ENCODE measurements at places on chromosomes 5 and 9.

DNA sequence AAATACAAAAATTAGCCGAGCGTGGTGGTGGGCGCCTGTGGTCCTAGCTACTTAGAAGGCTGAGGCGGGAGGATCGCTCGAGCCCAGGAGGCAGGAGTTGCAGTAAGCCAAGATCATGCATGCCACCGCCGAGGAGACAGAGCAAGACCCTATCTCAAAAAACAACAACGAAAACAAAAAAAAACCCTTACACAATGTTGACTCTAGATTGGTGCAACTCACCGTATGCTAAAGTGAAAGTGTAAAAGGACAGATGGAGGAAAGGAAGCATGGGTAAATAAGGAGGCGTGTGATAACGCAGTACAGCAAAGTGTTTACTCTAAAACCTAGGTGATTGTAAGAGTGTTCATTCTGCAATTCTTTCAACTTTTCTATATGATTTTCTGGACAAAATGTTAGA lies 15.9 kb upstream of the RUFY1 start:
- ATAC-seq, result peak; percentile 24

GRCh38 chr9:121783111-121783510 lies 131.7 kb downstream of the DAB2IP start:
- ATAC-seq, result no peak

DNA sequence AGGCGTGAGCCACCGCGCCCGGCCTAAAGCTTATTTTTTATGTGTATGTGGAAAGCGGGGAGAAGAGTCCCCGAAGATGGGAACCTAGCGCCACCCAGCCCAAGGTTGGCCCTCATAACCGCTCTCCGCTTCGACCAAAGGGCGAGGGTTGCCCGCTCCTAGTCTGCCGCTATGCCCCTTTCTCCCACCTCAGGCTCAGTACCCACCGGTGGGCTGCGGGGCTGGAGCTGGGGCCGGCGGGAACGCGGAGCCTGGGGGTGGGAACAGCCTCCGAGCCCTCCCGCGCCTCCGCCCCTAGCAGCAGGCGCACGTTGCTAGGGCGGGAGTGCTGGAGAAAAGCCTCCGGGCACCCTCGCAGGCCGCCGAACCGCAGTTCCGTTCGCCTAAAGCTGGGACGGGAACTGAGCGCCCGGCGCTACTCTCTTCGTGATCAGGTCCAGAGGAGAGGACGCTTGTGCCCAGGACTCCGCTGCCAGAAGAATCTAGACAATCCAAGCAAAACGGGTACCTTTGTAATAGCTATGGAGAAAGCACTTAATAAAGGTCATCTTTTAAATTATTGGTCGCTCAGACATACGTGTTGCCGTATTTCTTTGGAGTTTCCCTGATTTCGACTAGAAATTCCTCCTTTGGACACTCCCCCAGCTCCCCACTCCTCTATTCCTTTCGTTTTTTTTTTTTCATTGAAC lies at the start of gene WDR31:
Gene WDR31 (minus strand): TSS at position 265 of the 689 bp plus-strand sequence. CDS start 8,253 bp downstream, outside the sequence.
- ATAC-seq, result peak; percentile 98

DNA sequence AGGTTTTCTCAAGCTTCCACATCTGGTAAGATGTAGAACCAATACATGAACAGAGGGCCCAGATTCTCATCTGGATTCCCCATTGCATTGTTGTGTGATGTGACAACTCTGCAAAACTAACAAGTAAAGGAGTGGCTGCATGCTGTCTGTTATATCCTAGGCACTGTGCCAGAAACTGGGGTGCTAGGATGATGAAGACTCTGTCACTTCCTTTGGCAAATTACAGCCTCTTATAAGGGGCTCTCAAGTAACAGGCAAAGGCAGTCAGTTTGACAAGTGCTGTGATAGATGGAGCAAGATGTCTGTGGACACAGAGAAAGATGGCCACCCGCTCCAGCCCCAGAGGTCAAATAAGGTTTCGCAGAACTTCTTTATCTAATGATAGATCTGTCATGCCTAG lies 115.7 kb downstream of the PAPPA start:
- ATAC-seq, result no peak

DNA sequence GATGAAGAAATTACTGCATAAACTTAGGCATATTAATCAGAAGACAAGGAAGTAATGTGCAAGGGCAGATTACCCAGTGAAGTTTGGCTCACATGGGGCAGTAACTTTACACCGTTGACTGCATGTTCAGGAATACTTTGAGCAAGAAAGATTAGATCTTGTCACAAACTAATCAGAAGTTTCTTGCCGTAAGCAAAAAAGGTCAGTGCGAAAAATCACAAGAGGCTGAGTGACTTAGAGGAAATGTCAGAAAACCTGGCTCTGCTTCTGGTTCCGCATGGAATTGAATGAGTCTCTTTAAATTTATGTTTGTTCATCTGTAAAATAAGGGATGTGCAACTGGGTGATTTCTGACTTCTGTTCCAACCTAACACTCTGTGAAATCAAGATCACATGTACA lies 64.4 kb downstream of the PARP8 start:
- ATAC-seq, result no peak

DNA sequence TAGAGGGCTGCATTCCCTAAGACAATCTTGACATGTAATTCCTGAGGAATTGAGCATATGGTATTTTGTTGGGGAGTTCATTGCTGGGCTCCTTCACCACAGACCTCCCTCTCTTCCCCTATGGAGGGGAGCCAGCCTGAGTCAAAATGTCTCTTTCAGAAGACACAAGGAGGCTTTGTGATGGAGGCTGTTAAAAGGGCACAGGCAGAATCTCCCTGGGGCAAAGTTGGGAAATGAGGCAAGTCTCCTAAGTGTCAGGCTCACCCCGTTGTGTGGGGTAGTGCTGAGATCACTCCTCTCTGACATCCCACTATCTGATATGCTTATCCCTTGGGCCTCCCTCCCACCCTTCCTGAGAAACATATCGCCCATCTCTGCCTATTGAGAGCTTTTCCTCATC lies 30.6 kb downstream of the GFRA3 start:
- ATAC-seq, result no peak

DNA sequence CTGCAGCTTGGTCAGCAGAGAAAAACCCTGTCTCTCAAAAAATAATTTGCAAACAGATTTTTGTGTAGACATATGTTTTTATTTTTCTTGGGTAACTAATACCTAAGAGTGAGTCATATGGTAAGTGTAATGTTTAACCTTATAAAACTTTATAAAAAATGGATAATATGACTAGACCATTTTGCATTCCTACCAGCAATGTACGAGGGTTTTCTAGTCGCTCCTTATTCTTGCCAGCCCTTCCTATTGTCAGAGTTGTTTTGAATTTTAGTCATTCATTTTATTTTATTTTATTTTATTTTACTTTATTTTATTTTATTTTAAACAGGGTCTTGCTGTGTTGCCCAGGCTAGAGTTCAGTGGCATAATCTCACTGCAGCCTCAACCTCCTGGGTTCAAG lies 37.8 kb downstream of the RABGAP1 start:
- no peak for ATAC-seq

DNA sequence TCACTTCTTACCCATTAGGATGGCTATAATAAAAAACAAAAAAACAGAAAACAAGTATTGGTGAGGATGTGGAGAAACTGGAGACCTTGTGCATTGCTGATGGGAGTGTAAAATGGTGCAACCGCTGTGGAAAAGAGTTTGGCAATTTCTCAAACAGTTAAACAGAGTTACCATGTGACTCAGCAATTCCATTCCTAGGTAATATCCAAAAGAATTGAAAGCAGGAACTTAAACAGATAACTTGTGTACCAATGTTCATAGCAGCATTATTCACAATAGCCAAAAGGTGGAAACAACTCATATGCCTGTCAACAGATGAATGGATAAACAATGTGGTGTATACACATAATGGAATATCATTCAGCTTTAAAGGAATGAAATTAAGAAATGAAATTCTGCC lies 28.9 kb downstream of the DCP2 start:
- no peak for ATAC-seq

- ATAC-seq, result no peak
These were observed 36.8 kb downstream of the UGT3A2 start for GRCh38 chr5:36029914-36030313.

GRCh38 chr9:127303830-127304229 lies 39.3 kb downstream of the GARNL3 start:
- ATAC-seq, result no peak

DNA sequence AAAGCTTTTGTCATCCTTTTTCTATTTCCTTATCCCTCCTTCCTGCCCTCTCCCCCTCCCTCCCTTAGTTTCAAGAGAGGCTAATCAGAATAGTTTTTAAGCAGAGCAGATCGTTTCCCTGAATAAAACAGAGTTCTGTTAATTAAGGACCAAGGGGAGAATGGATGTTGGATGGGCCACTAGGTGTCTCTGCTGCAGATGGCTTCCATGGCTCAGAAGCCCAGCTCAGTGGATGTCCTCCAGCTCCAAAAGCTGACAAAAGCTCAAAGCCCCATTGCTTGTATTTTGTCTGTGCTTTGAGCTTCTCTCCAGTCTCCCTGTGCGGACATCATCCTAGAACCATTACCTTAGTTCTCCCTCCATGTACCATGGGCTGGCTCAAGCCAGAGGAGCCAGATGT lies 21.0 kb upstream of the NPR3 start:
- no peak for ATAC-seq

DNA sequence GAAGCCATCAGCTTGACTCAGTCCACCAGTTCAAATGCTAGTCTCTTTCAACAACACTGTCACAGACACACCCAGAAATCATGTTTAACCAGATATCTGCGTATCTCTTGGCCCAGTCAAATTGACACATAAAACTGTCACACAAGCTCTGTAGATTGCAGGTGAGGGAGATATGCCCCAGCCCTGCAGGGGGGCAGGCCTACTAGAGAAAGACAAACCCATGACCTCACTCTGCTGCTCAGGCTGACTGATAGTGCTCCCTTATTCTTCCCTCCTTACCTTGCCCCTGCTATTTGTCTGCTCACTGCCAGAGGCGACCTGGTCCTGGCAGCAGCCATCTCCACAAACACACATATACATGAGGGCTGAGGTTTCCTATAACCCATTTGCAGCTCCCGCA lies 351.3 kb downstream of the DRD1 start:
- no peak for ATAC-seq

GRCh38 chr5:32329395-32329834 lies 16.7 kb upstream of the MTMR12 start:
- ATAC-seq, result peak; percentile 74

DNA sequence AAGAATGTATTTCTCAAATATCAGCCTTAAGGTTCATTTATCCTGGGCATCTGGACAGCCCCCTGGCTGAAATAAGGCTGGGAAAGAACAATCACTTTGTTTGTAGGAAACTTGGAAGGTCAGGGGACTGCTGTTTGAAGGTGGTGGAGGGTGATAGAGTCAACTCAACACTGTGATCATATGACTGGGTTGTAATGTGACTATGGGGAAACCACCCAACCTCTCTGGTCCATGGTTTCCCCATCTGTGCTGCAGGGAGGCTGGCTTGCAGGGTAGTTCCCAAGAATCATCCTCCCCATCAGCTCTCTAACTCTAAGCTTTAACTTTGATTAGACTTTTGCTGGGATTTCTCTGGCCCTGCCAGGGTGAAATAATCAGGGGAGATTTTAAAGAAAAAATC lies 10.0 kb downstream of the INSYN2B start:
- peak; percentile 41 for ATAC-seq

GRCh38 chr9:20997503-20998076 lies 33.9 kb downstream of the HACD4 start:
- peak; percentile 86 for ATAC-seq

GRCh38 chr5:38347896-38348295 lies 89.5 kb downstream of the EGFLAM start:
- no peak for ATAC-seq

DNA sequence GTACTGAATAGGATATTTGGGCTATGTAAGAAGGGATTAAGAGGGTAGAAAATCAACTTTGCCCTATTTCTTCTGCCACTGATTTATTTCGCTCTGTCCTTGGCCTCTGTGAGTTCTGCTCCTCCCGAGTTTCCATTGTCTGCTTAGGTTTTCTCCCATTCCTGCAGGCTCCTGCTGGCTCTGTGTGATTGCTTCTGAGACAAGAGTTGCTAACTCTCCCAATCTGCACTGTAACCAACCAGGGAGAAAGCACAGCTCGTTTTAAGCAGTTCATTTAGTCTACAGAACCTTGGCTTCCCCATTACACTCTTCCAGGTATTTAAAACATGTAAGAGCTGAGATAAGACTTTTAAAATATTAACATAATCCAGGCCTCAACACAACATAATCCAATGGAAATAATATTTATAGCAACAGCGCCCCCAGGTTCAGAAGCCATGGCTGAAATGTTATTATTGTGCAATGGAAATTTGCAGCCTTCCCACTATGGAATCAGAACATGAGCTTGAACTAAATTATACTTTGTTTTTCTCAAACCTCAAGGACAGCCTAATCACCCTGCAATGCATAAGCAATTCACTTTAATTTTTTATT lies 203.5 kb downstream of the ERCC6L2 start:
- no peak for ATAC-seq

DNA sequence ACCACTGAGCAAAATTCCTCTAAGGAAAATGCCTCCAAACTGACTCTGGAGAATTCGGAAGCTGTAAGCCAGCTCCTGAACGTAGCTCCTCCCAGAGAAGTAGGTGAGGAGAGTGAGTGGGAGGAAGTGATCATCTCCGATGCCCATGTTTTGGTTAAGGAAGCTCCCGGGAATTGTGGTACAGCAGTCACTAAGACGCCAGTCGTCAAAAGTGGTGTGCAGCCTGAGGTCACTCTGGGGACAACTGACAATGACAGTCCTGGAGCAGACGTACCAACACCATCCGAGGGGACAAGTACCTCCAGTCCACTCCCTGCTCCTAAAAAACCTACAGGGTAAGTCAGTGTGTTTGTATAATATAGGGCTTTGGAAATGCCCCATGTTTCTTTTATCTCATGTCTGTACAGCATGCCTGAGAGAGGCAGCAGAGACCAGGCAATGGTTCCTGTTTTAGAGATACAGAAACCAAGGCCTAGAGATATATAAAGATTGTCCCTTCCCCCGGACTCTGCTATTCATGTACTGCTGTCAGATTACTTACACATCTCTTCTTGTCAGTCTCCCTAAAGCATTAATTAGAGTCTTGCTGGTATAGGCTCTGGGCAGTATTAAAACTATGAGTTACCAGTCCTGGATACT lies 23.9 kb downstream of the HMGXB3 start:
- no peak for ATAC-seq

- ATAC-seq, result peak; percentile 50
These were observed 85.0 kb downstream of the PRRT1B start for GRCh38 chr9:131630205-131630831.

- ATAC-seq, result peak; percentile 27
These were observed 314.4 kb downstream of the GADD45G start for GRCh38 chr9:89919171-89919681.

GRCh38 chr9:9556865-9557803 lies 1055.7 kb downstream of the PTPRD start:
- no peak for ATAC-seq
